KBM-7 (cell line): ENCODE measurements at places on chromosomes 13 and 19.
A peak's percentile ranks its signal among the peaks of the same experiment; 100 is the strongest.

DNA sequence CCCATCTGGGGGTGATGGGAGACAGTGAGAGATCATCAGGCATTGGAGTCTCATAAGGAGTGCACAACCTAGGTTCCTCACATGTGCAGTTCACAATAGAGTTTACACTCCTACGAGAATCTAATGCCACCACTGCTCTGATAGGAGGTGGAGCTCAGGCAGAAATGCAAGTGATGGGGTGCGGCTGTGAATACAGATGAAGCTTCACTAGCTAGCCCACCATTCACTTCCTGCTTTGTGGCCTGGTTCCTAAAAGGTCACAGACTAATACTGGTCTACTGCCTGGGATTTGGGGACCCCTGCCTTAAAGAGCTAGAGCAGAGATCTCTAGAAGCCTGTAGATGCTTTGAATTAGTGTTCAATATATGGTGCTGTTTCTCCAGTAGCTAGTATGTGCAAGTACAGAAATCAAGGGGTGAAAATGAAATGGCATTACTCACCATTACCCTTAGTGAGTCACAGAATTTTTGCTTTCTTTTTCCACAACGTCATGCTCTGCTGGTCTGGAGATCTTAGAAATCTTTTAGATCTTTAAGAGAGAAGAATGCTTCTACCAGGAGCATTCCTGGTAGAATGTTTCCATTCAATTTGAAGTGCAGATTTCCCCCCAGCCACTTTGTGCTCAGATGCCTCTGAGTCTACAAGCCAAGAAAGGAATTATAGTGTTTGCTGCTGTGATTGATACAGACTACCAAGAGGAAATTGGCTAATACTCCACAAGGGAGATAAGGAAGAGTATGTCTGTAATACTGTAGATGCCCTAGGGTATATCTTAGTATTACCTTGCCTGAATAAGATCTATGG, 2301.2 kb downstream of the PCDH9 start:
- DNase-seq: no peak

DNA sequence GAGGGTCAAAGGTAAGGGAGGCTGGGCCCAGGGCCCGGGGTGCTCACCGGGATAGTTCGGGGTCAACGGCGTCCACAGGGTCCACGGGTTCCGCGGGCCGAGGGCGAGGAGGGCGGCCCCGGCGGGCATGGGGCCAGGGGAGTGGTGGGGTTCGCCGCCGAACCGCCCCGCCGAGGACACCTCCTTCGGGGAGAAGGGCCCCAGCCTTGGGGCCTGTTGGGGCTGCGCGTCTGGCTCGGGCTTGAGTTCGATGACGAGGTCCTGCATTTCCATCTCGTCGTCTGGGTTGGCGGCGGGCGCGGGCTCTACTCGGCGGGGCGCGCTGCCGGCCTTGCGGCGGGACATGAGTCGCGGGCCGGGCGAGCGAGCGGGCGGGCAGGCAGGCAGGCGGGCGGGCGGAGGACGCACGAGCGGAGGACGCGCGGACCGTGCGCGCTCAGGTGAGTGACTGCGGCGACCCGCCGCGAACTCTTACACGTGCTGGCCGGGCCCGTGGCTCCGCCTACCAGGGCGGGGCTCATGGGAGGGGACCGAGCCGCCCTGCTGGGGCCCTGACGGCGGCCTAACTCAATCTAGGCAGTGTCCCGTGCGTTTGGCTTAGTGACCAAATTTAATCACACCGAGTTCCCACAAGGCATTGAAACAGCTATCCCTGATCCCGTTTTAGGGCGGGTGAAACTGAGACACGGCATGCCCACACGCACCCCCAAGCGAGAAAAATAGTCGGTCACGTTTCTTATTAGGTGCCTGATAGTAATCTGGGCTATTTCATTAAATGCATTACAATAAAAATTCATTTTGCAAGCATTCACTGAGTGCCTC, at the start of gene ZNF296:
Gene ZNF296 (minus strand): TSS at position 450 of the 822 bp plus-strand sequence. CDS start 105 bp downstream, at position 345.
- DNase-seq: peak; percentile 76

DNA sequence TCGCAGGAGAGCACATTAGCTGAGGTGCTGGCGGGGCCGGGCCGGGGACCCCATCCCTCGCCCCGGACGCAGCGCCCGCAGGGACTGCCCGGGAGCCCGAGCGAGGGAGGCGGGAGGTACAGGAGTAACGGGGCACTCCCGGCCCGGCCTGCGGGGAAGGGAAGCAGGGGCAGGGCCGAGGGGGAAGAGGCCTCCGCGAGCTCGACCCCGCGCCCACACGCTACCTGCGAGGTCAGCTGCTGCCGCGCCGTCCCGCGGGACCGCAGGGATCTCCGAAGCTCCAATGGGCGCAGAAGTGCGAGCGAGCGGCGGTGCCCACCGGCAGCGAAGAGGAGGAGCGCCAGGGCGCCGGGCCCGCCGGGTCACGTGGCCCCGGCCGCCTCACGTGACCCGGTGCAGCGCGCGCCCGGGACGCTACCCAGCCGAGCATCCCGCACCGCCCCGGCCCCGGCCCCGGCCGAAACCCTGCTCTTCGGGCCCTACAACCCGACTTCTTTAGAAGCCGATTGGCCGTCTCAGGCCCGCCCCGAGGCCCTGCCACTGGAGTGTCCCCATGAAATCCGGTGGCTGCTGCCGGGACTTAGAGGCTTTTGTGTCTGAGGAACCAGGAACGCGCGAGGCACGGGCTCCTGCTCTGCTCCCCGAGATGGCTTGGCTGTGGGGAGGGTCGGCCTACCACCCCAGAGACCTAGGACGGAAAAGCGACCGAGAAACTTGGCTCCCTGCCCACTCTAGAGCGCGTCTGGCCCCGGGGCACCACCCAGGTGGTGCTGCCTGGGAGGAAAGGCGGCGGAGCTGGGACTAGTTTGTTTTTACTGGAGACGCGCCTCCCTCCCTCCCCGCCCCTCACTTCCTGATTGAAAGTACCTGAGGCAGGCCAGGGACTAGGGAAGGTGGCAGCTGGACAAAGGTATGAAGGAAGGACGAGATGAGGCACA, at the start of gene RCBTB1:
Gene RCBTB1 (minus strand): TSS at position 339 of the 938 bp plus-strand sequence. CDS start 18,279 bp downstream, outside the sequence.
- DNase-seq: peak; percentile 79

- DNase-seq: peak; percentile 28
Observed at GRCh38 chr13:70960841-70961443, 852.7 kb upstream of the KLHL1 start.

DNA sequence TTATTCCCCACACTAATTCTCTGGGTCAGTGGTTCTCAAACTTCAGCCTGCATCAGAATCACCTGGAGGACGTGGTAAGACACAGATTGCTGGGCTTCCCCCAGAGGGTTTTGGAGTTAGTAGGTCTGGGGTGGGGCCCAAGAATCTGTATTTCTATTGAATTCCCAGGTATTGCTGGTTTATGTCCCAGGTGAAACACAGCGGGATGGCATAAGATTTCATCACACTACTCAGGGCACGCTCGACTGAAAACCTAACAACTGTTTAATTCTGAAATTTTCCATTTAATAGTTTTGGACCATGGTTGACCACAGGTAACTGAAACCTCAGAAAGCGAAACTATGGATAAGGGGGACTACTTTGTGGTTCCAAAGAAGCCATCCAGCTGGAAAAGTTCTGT, 6.5 kb downstream of the MLNR start:
- DNase-seq: no peak

DNA sequence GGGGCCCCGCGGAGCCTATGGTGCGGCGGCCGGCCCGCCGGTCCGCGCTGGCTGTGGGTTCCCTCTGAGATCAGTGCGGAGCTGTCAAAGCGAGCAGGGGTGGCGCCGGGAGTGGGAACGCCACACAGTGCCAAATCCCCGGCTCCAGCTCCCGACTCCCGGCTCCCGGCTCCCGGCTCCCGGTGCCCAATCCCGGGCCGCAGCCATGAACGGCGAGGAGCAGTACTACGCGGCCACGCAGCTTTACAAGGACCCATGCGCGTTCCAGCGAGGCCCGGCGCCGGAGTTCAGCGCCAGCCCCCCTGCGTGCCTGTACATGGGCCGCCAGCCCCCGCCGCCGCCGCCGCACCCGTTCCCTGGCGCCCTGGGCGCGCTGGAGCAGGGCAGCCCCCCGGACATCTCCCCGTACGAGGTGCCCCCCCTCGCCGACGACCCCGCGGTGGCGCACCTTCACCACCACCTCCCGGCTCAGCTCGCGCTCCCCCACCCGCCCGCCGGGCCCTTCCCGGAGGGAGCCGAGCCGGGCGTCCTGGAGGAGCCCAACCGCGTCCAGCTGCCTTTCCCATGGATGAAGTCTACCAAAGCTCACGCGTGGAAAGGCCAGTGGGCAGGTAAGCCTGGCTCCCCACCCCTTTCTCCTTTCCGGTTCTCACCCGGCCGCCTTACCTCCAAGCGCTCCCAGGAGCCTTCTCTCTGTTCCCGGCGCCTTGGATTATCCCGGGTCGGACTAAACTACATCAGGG, at the start of gene PDX1:
Gene PDX1 (plus strand): TSS at position 67 of the 743 bp plus-strand sequence. CDS start 139 bp downstream, at position 206.
- no peak for DNase-seq

DNA sequence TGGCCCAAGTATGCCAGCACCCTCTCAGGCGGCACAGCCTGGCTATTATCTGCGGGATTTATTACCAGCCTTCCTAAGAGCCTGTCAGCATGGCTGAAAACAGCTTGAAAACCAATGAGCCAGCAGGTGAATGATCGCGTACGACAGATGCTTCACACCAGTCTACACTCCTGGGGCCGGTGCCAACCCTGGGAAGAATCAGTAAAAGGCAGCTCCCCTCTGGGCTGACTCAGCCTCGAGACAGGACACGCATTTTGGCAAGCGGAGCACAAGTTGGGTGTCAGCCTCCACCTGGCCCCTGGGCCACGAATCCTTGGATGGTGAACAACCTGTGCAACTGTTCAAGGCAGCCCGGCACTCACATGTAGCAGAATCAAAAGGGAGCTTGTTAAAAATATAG, 15.6 kb downstream of the EMP3 start:
- DNase-seq: no peak

DNA sequence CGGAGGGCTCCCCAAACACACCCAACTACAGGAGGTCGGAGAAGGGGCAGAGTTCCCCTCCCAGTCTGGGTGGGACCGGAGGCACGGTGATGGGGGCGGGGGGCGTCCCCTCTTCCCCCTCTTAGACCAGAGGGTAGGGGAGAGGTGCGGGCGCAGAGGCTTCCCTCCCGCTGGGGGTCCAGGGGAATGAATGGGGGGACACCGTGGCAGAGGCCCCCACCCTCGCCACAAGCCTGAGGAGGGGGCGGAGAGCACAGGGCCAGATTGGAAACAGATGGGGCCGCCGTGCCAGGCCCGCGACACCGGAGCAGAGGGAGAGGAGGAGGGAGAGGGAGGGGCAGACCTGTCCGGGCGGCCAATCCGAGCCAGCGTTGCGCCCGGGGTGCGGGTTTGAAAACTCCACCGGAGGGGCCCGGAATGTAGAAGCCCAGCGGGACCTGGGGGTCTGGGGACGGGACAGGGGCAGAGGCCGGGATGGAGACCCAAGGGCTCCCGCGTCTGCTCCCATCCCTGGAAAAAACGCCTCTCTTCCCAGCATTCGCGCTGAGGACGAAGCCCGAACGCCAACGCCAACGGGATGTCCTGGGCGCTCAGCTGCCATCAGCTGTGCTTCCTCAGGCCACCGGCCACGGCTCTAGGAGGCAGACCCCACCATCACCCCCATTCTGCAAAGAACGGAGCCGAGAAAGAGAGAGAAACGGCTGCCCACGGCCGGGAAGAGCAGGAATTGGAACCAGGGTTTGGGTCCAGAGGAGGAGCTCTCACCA, 46.8 kb downstream of the PTPRS start:
- no peak for DNase-seq

DNA sequence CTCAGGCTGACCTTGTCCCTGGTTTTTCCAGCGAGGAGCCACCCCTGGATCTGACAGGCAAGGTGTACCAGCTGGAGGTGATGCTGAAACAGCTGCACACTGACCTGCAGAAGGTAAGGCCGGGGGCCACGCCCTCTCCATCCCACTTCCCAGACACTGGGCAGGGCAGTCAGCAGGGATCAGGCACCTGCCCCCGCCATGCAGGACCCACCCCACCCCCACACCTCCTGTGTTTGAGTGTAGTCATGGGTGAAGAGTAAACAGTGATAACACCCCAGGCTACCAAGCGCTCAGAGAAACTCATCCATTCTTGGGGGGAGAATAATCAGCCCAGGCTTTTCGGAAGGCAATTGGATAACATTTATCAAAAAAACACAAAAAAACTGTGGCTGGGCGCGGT, 19.9 kb downstream of the DPF1 start:
- DNase-seq: no peak

- DNase-seq: no peak
Observed at GRCh38 chr19:34316741-34317301, 48.2 kb upstream of the GPI start.

GRCh38 chr13:81302125-81302524, 961.2 kb upstream of the SPRY2 start:
- DNase-seq: no peak
